Articular chondrocyte of knee joint (primary cell): ENCODE measurements at places on chromosomes 4 and X. TPM values are rescaled to one million over a fixed set of nuclear protein-coding genes. Genes with fewer than 3 reads are reported as not detected.

The ATOH1 gene
- not detected in 2 replicates for total RNA-seq

The ZNF732 gene
- 0.78 and 1.4 TPM in 2 replicates for total RNA-seq

The C4orf46 gene
- 17.8 and 37.0 TPM in 2 replicates for total RNA-seq

The GAGE2A gene
- total RNA-seq, result not detected in 2 replicates

The CSAG2 gene
- total RNA-seq, result not detected in 2 replicates

The ZCCHC12 gene
- total RNA-seq, result 0.11 and 0.13 TPM in 2 replicates

The ARHGAP6 gene
- 0.91 and 1.3 TPM in 2 replicates for total RNA-seq

The CT45A2 gene
- total RNA-seq, result not detected in 2 replicates

The ZIC3 gene
- total RNA-seq, result not detected in 2 replicates

The DMD gene
- total RNA-seq, result 0.13 and 0.65 TPM in 2 replicates

The PTTG2 gene
- total RNA-seq, result 0.26 TPM in 1 of 2 replicates, not detected in the other

The MAB21L2 gene
- 27.1 and 31.0 TPM in 2 replicates for total RNA-seq

The GATA1 gene
- total RNA-seq, result not detected in 2 replicates

The C4orf54 gene
- not detected in 2 replicates for total RNA-seq
